GM12864 (cell line): ENCODE measurements at places on chromosomes 1 and 21.

DNA sequence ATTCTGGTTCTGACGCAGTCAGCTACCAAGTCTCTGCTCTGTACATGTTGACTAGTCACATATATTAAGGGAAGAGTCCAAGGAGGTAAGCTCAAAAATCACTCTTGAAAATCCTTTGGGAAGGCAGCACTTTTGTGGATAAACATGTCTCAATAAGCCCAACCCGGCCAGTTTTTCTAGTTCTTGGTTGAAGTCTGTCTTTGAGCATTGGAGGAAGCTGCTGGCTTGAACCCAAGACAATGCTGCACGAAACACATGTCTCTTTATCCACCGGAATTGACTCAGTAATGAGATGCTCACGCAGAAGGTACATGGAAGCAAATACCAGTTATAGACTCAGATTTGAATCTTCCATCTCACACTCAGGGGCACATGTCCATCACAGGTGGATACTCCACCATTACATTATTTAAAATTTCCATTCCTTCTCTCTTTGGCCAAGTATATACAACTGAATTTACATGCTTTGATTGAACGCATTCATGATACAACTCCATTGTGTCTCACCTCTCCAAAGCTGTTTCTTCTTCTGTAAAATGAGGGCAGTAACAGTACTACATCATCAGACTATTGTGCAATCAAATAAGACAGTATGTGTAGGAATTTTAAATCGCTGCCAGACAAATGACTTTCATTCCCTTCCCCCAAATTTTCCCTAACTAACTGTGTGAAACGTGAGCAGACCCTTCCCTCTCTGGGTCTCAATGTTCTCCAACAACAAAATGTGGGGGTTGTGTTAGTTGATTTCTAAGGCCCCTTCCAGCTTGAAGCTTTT, 9.6 kb upstream of the GUCA2A start:
- DNase-seq: no peak

- peak; percentile 71 for DNase-seq
Measured at GRCh38 chr1:10965546-10966226, 46.8 kb upstream of the TARDBP start.

DNA sequence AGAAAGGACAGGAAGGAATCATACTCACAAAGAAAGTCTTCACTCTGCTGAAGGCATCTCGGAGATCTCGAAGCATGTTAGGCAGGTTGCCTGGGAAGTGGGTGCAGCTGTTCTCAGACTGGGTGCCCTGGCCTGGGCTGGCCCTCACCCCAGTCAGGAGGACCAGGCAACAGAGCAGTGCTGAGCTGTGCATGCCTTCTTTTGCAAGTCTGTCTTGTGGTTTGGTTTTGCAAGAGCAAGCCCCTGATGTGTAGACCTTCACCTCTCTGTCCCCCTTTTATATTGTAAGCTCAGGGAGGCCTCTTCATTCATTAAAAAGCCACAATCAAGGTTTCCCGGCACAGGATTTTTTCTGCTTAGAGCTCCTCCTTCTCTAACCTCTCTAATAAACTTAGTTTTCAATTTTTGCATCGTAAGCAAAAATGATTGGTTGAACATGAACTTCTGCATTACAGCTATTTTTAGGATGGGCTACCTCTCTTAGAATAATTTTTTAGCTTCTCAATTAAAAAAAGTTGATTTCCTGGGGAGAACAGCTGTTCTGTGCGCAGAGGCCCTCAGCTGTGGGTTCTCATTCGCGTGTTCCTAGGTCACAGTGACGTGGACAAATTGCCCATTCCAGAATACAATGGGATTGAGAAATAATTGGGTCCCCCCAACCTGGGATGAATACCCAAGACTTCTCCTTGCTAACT, at the start of gene IL10:
IL10 (minus strand) TSS at position 252 of the 695 bp plus-strand sequence; CDS start at position 193, 59 bp downstream.
- no peak for DNase-seq

GRCh38 chr1:231062500-231063270, 22.6 kb upstream of the FAM89A start:
- no peak for DNase-seq

DNA sequence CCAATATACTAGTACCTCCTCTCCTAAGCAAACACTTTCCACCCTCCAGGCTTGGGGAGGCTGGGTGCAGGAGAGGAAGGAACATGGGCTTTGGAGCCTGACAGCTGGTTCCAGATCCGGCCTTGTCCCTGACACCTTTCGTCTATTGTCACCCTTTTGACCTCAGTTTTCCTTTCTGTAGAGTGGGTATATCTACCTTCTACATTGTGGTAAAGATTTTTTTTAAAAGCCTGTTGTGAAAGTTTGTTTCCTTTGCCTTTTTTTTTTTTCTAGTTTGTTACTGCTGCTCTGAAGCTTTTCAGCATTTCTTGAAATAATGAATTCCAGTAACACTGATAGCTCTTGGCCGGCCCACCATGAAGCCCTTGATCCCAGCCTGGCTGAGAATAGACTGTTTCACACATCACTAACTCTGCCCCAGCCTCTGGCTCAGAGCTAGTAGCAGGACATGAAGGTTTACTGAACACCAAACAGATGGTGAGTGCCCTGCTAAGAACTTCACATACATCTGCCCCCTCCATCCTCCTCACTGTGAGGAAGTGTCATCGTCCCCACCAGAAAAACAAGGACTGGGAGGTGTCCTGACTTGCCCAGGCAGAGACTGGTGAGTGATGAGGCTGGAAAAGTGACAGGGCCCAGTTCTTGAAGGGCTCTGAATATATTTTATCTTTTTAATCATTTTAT, 33.0 kb upstream of the ID3 start:
- no peak for DNase-seq

DNA sequence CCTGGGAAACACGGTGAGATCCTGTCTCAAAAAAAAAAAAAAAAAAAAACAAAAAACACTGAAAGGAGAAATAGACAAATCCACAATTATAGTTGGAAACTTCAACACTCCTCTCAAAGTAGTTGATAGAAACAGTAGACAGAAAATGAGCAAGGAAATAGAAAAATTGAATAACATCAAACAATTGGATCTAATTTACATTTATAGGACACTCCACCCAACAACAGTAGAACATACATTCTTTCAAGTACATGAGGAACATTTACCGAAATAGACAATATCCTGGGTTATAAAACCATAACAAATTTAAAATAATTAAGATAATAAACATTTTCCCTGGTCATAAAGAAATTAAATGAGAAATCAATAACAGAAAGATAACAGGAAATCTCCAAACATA, 14.9 kb upstream of the ZMYM1 start:
- DNase-seq: no peak

DNA sequence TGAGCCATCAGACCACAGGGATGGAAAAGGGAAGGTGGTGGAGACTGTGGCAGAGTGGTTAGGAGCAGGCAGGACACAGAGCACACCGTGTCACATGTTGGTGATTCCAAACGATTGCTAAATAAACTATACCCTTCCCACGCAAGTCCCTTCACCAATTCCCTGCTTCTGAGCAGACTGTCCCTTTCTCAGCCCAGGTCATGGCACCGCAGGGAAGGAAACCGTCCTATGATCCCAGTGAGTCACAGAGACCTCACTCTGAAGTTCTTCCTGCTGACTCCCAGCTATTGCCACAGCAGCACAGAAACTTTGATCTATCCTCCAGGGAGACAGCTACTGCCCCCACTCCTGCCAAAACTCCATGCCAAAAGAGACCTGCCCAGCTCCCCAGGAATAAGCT, 19.2 kb downstream of the RIMS3 start:
- DNase-seq: no peak

- no peak for DNase-seq
Measured at GRCh38 chr1:55196433-55197035, 18.6 kb downstream of the USP24 start.

DNA sequence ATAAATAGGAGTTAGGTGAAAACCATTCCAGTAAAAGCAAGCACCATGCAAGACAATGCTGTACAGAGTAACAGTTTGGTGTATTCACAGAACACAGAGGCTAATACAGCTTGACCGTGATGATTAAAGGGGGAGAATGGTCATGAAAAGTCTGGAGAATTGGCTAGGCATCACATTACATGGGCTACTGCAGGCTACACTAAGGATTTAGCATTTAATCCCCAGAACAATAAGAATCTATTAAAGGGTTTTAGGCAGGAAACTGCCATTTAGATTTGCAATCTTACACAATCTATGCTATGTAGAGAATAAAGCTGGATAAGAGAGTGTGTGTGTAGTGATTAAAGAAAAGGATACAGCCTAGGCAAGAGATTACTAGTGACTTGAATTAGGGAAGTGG, 30.6 kb downstream of the HFM1 start:
- no peak for DNase-seq

- no peak for DNase-seq
Measured at GRCh38 chr1:229025576-229025975, 245.3 kb upstream of the RAB4A start.

- no peak for DNase-seq
Measured at GRCh38 chr1:21366288-21366687, 73.6 kb upstream of the NBPF3 start.

GRCh38 chr1:160996178-160996577, 24.8 kb downstream of the F11R start:
- DNase-seq: no peak

- DNase-seq: no peak
Measured at GRCh38 chr1:160608057-160608456, 28.8 kb upstream of the CD84 start.

GRCh38 chr21:36516281-36516680, 36.4 kb upstream of the CLDN14 start:
- no peak for DNase-seq

GRCh38 chr1:167057241-167057688, 32.9 kb downstream of the GPA33 start:
- peak; percentile 46 for DNase-seq

- DNase-seq: no peak
Measured at GRCh38 chr1:234956821-234957329, 171.8 kb downstream of the TOMM20 start.

DNA sequence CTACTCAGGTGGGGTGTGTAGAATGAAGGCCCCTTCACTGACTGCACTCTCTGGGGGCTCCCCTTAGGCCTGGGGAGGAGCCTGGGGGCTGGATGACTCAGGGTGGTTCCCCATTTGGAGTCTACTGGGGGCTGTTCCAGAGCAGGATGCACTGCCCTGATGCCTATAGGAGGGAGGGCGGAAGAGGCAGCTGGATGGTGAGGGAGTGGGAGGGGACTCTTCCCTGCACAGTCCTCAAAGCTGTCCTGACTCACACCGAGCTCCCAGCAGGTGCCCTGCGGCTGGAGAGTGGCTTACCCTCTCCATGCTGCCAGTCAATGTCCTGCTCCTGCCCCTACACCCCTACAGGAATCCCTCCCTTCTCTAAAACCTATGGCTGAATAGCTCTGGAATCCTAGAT, 204.4 kb downstream of the TRABD2B start:
- no peak for DNase-seq

DNA sequence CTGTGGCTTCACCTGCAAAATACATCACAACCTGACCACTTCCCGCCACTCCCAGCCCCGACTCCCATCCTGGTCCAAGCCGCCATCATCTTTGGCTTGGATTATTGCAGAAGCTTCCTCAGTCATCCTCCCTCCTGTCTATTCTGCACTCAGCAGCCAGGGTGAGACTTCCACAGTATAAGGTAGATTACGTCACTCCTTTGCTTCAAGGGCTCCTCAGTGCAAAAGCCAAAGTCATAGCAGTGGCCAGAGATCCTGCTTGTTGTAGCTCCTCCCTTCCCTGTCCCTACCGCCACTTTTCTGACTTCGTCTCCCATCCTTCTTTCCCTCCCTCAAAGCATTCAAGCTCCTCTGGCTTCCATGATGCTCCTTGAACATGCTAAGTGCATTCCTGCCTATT, 152.8 kb downstream of the GRIK3 start:
- no peak for DNase-seq

DNA sequence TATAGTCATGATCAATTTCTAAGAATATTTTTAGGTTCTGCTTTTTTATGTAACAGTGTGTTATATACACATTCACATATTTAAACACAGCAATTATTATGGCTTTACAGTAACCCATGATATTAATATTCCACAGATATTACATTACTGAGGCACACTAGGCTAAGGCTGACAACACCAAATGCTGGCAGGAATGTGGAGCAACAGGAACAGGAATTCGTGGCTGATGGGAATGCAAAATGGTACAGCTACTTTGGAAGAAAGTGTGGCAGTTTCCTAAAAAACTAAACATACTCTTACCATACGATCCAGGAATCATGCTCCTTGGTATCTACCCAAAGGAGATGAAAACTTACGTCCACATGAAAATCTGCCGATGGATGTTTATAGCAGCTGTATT, 1.9 kb upstream of the KCNJ9 start:
- DNase-seq: no peak

- no peak for DNase-seq
Measured at GRCh38 chr1:2356401-2356800, 35.0 kb downstream of the MORN1 start.

DNA sequence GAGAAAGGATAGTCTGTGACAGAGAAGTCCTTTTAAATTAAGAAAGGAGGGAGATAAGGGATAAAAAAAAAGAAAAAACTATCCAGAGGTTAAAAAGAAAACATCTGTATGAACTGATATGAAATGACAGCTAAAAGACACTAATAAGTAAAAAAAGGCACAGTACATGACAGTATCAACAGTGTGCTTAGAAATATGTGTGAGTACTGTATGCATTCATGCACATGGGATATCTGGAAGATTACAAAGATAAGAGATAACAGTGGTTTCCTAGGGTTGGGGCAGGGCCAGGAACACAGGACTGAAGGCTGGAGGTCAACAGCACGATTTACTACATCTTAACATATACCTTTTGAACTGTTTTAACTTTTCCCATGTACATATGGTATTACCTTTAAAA, 13.3 kb downstream of the PTP4A2 start:
- no peak for DNase-seq

- no peak for DNase-seq
Measured at GRCh38 chr1:45623972-45624371, at the start of gene CCDC17. Gene CCDC17, minus strand, starts transcription at chr1:45624054. Its CDS starts 145 bp downstream, at chr1:45623909.

- DNase-seq: no peak
Measured at GRCh38 chr1:247370786-247371732, 39.4 kb upstream of the ZNF496 start.

- DNase-seq: peak; percentile 55
Measured at GRCh38 chr1:26145041-26145959, 13.6 kb upstream of the FAM110D start.

DNA sequence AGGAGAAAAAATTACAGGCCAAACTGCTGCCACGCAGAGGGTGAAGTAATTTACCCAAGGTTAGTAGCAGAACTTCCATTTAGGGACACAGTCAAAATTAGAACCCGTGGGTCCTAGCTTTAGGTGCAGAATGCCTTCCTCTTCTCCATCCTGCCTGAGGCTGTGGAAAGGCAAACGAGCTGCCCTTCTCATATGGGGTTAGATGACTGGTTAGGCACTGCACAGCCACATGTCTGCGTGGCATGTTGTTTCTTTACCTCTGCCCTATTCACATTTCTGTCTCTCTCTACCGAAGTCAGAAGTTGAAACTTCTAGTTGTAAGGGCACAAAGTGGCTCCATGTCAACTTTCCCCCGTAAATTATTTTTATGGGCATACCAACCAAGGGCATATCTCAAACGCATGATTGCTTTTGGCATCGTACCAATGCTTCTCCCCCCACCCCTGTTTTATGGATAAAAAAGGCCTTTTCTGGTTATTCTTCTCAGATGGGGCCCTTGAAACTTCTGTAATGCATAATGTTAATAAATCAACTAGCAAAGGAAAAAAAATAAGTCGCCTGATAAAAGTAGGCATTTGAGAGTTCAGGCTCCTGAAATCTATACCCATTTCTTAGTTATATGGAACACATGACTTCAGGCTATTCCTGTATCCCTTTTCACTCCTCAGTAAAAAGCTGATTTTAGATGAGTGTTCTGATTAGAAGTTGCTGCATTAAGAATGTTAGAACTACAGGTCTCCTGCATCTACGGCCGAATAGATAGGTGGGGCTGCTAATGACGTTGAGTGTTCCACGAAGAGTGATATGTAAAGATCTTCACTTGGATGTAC, 139.6 kb upstream of the NRIP1 start:
- DNase-seq: no peak
